ENCODE measurements at places on chromosomes 5 and 9.
A peak's percentile ranks its signal among the peaks of the same experiment; 100 is the strongest.

DNA sequence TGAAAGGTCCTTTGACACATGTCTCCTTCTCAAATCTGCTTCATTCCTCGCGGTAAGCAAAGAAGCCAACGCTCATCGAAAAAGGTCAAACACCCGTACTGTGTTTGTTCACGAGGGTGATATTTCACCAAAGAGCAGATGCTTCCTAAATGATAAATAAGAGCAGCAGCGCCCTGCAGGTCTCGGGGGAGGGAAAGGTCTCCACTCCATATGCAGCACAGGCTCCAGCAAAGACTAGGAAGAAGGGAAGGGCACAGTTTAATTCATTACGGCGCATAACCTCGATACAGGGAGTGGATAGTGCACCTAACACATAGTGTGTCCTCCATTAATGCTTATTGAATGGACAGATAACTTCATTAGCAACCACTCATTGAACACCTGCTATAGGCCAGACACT, 593.3 kb downstream of the CDK5RAP2 start:
- no peak for DNase-seq

- no peak for DNase-seq
These were observed 42.6 kb upstream of the GFPT2 start for GRCh38 chr5:180395540-180396274.

DNA sequence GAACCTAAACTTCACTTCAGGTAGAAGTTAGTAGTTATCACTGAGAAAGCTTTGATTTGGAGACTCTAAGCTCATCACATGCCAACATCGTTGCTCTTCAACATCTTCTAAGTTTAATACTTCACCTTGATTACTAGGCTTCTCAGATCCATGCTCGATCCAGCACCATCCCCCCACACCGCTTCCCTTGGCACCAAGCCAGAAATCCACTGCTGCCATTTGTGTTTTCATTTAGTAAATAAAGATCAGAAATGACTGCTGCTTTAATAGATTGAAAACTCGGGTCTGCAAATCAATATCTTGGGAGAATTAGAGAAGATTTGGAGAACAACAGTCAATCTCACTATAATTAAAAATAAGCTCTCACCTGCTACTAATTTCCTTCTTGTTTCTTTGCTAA, 214.7 kb upstream of the NR4A3 start:
- no peak for DNase-seq

DNA sequence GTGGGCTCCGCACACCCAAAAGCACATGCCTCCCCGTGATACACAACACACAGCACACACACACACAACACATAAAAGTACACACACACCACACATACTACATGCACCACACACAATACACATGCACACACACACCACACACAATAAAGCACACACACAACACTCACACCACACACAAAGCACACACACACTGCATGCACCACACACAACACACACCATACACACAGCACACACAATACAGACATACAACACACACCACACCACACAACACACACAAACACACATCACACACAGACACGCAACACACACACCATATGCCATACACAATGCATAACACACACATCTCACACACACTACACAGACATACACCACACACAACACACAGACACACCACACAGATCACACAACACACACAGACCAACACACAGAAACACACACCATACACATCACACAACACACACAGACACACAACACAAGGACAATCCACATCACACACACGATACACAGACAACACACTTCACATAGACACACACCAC, 3.4 kb upstream of the CCDC187 start:
- DNase-seq, result no peak

- no peak for DNase-seq
These were observed 58.4 kb upstream of the NUDT12 start for GRCh38 chr5:103620851-103621547.

- no peak for DNase-seq
These were observed 23.0 kb upstream of the PRDM6 start for GRCh38 chr5:123066016-123066415.

GRCh38 chr5:1555011-1555807, 31.4 kb upstream of the LPCAT1 start:
- DNase-seq, result peak; percentile 81

DNA sequence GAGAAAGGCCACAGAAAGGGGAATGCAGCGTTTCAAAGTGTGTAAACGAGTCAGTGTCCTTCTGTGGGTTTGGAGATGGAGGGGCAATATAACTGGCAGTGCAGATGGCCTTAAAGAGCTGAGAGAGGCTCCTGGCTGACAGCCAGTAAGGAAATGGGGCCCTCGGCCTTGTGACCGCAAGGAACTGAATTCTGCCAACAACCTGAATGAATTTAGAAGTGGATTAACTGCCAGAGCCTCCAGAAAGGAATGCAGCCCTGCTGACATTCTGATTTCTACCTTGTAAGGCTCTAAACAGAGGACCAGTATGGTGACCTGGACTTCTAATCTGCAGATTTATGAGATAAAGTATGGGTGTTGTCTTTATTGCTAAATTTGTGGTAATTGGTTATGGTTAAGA, 17.5 kb upstream of the NREP start:
- no peak for DNase-seq

- peak; percentile 73 for DNase-seq
These were observed at the start of gene NIM1K for GRCh38 chr5:43191740-43192557. NIM1K (plus strand) TSS chr5:43192225; CDS start chr5:43245776, 53,551 bp downstream.

DNA sequence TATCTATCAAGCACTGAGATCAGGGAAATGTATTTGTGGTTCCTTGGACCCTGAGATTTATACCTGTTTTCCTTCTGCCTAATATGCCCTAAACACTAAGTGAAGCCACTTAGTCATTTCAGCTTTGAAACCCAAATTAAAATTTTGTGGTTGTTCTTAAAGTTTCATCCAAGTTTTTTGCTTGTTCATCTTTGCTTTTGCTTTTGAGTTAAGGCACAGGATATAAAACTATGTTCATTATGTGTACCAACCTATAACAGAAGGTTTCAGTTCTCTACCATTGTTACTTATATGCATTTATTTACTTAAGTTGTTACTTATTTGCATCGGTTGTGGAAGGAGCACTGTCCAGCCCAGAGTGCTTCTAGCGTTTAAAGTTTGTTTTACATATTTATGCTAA, 382.3 kb downstream of the PTPRD start:
- no peak for DNase-seq

DNA sequence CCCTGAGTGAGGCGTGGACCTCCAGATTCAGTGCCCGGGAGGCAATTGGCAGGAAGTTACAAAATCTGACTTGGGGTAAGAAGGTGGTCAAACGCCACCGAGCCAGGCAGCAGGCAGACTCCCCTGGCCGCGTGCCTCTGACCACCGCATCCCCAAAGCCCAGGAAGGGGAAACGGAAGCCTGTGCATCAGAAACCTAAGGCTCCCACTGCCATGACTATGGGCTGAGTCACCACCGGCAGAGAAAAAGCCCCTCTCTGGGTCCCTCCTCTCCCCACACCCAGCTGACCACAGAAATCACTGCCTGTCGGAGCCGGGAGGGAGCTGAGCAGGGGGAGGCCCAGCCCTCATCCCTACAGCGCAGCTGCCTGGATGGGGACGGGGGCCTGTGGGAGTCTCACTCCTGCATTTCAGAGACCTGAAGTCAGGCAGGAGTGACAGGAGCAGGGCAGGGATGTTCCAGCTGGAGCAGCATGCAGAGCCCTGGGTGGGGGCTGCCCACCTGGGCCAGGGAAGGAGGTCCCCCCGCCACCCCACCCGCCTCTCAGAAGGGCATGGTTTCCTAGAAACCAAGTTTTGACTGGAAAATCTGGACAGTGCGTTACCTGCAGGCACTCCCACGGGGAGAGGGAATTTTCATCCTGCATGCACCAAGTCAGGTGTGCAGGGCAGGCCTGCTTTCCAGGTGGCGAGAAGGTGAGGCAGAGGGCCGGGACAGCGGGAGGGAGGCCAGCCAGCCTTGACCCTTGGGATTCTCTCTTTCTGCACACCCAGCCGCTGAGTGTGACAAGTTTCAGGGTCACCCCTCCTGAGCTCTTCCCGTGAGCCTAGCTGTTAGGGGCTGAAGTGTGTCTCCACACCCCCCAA, 68.2 kb downstream of the LRSAM1 start:
- peak; percentile 95 for DNase-seq

GRCh38 chr5:164652276-164652660, 1146.8 kb downstream of the MAT2B start:
- DNase-seq, result no peak
